ENCODE measurements at places on chromosomes 11 and 22.

- no peak for DNase-seq
Observed at GRCh38 chr11:10107497-10107896, 186.5 kb downstream of the SBF2 start.

DNA sequence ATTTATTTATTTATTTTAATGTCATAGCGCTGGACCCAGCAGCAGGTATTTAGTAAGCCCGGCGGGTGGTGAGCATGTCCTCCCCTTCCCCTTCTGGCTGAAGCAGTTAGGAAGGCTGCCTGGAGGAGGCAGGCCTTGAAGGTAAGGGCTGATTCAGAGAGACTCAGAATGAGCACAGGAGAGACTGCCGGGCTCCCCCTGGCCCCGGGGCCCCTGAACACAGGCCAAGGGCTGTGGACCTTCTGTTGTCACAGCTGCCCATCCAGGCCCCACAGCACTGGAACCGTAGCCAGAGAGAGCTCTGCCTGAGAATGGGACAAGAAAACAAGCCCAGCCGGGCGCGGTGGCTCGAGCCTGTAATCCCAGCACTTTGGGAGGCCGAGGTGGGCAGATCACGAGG is 52.8 kb downstream of the KCNJ4 start:
- no peak for DNase-seq

DNA sequence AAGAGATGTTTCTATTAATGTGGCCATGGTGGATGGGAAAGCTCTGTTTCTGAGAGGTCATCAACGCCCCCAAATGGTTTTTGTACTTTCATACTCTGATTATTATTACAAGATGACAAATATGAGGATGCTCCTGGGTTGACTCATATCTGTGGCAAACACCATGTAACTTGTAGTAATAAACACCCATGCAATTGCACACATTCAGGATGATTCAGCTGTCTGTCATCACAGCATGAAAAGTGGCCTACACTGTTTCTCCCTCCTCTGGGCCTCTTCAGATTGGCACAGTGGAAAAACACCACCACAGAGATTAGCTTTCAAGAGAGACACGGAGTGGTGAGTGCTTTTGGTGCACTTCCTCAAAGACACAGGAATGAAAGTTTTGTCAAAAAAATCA is 85.4 kb downstream of the MTNR1B start:
- DNase-seq: no peak

- DNase-seq: no peak
Observed at GRCh38 chr11:94325681-94326080, 21.3 kb downstream of the IZUMO1R start.

GRCh38 chr11:125939081-125939521 is 6.7 kb upstream of the VSIG10L2 start:
- DNase-seq: no peak

- DNase-seq: no peak
Observed at GRCh38 chr11:27485930-27486773, 13.6 kb upstream of the LGR4 start.

- DNase-seq: no peak
Observed at GRCh38 chr11:4203603-4204360, 109.2 kb downstream of the RRM1 start.

DNA sequence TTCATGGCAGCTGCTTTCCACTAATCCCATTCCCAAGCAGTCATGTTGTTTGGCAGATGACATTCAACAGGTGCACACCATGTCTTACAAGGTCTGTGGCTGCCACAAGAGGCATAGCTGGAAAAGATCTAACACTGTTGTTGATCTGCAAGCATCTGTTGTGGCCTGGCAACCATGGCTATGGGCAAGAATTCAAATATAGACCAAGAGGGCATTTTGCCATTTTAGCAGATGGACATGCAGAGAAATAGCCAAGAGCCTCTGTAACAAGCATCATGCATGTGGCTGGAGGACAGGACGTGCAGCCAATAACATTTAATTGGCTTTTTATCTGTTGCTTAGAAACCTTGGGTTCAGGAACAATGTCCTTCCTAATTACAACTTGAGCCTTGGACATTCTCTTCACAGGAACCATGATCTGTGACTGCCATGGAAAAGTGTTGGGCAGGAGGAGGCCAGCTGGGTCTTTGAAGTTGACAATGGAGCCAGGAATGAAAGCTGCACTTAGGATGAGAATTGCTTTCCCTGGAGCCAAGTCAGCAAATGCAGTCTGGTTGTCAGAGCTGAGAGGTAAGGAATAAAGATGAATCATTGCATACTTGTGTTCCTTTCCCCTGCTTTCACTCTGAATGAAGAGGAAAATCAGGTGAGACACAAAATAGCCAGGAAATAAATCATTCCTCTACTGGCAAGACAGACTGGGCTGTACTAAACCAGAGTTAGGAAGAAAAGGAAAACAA is 113.6 kb upstream of the ANO5 start:
- no peak for DNase-seq

DNA sequence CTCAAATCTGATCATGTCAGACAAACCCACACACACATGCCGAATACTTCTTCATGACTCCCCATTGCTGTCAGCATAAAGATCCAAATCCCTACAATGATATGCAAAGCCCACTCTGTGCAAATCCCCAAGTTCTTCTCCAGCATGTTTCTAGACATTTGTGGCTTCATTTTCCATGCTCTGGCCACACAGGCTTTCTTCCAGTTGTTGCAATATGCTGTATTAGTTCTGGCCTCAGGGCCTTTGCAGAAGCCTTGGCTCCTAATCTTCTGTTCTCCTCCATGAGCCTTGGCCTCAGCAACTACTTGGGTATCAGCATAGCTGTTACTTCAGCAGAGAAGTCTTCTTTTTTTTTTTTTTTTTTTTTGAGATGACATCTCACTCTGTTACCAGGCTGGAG is 49.6 kb downstream of the NAV2 start:
- DNase-seq: no peak

DNA sequence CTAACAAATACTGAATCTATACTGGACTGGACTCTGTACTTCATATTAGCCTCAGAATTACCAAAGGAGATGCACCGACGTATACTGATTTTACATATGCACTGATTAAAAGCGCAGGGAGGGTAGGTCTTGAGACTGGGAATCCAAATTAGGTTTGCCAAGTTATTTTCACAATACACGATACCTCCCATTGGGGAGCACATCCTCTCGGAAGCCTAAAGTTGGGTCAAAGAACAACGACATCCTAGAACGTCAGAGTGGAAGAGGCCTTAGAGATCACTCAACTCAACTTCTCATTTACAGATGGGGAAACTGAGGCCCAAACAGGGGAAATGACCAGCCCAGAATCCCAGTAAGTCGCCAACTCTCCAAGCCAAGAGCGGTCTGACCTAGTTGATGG is 626 bp downstream of the DNAL4 start:
- DNase-seq: no peak

- no peak for DNase-seq
Observed at GRCh38 chr11:102449651-102450570, 2.7 kb downstream of the TMEM123 start.

- no peak for DNase-seq
Observed at GRCh38 chr11:67311556-67312082, 8.3 kb downstream of the SSH3 start.

DNA sequence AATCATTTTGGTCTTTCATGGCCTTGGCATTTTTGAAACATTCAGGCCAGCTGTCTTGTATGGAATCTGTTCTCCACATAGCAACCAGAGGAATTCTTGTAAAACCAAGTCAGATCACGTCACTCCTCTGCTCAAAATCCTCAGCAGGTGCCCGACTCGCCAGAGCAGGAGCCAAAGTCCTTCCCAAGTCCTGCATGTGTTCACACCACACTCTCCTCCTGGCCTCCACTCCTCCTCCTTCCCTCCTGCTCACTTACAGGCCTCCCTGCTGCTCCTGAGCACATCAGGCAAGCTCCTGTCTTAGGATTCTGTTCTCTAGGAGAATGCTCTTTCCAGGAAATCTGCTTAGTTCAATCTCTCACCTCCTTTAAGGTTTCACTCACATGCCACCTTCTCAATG is 6.9 kb upstream of the PSMC3 start:
- no peak for DNase-seq

GRCh38 chr11:70824605-70825245 is 426.4 kb downstream of the CTTN start:
- no peak for DNase-seq

DNA sequence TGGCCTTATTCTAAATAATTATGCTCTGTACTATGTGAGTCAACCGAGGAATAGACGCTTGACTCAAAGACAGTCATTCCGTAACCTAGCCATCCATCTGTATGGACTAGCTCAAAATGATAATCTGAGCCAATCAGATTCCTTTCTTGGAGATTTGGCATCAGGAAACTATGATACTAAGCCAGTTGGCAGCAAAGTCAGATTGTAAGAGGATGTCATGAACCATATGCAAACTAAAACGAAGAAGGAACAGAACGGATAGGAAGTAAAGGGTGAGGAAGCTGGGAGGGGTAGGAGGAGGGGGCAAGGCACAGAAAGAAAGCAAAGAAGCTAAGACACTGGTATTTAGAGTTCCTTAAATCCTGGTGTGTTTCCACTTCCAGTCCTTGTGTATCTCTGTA is 10.7 kb upstream of the SESN3 start:
- DNase-seq: no peak

DNA sequence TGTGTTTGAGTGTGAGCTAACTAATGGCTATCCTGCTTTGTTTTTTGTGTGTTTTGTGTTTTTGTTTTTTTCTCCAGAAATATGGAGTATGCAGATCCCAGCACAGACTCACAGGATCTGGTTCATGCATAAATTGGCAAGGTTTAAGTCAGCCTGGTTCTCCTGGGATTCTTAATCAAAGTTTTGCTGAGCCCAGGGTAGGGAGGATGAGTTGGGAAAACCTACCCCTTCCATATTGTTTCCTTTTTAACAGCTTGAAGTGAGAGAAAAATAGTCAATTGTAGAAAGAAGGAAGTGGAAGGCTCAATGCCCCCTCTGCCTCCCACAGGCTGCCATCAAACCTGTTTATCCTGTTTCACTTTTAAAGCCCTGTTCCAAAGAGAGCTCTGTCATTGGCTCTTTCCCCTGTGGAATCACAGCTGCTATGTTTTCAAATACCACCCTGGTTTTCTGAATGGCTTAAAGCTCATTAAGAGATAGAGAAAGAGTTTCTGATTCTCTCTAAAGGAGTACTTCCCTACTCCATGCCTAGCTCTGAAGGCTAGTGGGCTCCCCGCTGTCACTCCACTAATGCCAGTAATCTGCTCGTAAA is 23.4 kb upstream of the CADM1 start:
- no peak for DNase-seq

DNA sequence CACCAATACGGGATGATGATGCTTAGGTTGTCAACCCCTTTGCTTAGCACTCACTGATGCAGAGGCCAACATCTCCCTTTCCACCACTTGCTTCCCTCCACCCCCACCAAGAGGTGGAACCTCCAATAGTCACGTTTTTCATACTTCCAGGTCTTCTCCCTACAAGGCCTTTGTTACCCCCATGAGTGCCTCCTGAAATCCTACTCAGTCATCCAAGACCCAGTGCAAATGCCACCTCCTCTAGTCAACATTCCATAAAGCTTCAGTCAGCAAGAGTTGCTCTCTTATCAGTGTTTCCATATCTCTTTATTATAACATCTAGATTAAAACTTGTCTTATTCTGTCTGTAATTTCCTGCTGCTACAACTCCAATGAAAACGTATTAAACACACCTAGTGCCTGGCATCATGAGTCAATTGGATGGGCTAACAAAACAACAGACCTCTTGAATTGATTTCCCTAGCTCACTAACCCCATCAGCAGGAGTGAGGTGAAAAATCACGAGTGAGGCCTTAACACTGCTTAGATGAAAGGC is 370.7 kb upstream of the CCDC90B start:
- no peak for DNase-seq

GRCh38 chr11:85643191-85643614 is 4.6 kb upstream of the TMEM126A start:
- DNase-seq: no peak

- no peak for DNase-seq
Observed at GRCh38 chr11:34259087-34259486, 98.7 kb downstream of the ABTB2 start.

DNA sequence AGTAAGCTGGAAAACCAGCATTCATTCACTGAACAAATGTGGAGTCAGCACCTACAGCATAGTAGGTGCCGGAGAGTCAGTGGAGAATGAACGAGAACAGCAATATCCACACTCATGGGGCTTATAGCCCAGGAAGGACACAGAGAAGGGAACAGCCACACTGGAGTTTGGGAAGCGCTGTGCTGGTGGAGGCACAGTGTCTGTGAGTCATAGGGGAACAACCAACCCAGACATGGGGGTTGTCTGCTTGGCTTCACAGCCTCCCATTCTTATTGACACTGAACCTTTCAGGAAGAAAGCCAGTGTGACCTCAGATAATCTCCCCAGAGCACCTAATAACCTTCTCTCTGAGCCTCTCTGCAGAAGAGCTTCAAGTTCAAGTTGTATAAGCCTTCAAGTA is 56.6 kb upstream of the UBASH3B start:
- no peak for DNase-seq

GRCh38 chr11:47415949-47416472 is 7.6 kb downstream of the SLC39A13 start:
- DNase-seq: no peak

- DNase-seq: no peak
Observed at GRCh38 chr22:19079691-19080090, 42.5 kb downstream of the DGCR2 start.

DNA sequence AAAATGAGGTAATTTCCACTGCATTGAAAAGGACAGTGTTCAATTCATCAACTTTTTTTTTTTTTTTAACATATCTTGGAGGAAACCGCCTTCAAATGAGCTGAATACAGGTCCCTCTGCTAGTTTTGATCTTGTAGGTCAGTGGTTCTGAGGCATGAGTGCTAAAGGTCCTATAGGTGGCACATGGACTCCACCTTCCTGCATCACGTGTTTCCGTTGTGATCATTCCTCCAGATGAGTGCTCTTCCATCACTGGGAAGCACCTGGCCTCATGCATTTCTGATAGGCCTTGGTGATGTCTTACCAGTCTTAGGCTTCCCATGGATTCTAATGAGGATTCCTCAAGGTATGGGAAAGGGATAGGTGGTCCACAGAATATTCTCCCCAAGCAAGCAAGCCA is 37.8 kb downstream of the FDX1 start:
- DNase-seq: no peak

DNA sequence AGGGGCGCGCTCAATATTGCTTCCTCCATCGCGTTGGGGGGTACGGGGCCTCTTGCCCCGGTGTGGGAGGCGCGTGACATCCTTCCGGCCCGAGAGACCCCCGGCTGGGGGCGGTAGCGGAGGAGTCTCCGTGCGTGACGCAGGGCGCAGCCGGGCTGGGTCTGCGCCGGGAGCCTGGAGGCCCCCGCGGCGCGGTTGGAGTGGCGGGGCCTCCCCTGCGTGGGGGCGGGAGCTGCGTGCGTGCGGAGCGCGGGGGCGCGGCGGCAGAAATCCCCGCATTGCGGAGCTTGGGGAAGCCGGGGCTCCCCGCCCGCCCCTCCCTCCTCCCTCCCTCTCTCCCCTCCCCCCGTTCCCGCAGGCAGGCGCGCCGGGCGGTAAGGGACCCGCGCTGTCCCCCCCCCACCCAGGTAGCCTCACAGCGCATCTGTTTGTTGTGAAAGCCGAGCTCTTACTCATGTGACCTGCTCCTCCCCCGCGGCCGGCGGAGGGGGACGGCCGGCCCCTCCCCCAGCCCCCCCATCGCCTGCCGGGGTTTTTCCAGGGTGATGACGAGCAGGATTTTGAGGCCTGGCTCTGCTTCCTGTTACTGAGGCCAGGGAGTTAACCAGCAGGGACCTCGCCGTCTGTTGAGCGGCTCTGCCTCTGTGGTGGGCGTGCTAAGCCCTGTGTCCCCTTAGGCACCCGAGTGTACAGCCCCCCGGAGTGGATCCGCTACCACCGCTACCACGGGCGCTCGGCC is 1.6 kb downstream of the PIM3 start:
- peak; percentile 55 for DNase-seq
